Esophagus (tissue), 2 donors: ENCODE measurements at places on chromosomes 5 and 9. TPM values are rescaled to one million over a fixed set of nuclear protein-coding genes. Genes with fewer than 3 reads are reported as not detected.

The PCDHGB5 gene
- 1.7 TPM for polyA plus RNA-seq

The PRRX2 gene
- polyA plus RNA-seq = 3.6 TPM

The COL15A1 gene
- polyA plus RNA-seq = 5.2 TPM

The TMEM174 gene
- not detected for polyA plus RNA-seq

The MLANA gene
- polyA plus RNA-seq = not detected

The CERCAM gene
- polyA plus RNA-seq = 7.2 TPM

The CDC20B gene
- polyA plus RNA-seq = not detected

The BARX1 gene
- 4.0 TPM for polyA plus RNA-seq

The TEX48 gene
- not detected for polyA plus RNA-seq

The LEAP2 gene
- polyA plus RNA-seq = 0.73 TPM

The FRRS1L gene
- 0.20 TPM for polyA plus RNA-seq

The TAS2R1 gene
- polyA plus RNA-seq = not detected

The KCTD16 gene
- under 0.01 TPM for polyA plus RNA-seq

The NSA2 gene
- polyA plus RNA-seq = 80.6 TPM

The ANKRD34B gene
- polyA plus RNA-seq = not detected

The PPP2R2B gene
- 0.78 TPM for polyA plus RNA-seq

The ACTBL2 gene
- polyA plus RNA-seq = not detected
